ENCODE measurements at places on chromosomes 12 and 14.

- no peak for DNase-seq
These were observed 34.6 kb upstream of the BEGAIN start for GRCh38 chr14:100621806-100622205.

DNA sequence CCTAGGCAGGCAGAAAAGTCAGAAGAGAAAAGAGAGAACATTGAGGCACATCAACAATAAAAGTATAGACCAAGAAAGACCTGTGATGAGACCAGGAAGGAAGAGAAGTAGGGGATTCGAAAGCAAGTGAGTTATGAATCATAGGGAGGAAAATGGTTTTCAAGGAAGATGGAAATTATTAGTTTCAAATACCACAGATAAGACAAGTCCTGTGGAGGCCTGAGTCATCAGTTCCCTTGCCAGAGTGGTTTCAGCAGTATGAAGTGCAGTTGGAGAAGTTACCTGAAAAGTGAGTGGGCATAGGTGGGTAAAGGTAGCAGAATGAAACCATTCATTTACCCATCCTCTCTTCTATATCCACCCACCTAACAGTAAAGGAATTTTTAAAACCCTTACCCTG is 25.2 kb upstream of the TSPAN8 start:
- peak; percentile 9 for DNase-seq

DNA sequence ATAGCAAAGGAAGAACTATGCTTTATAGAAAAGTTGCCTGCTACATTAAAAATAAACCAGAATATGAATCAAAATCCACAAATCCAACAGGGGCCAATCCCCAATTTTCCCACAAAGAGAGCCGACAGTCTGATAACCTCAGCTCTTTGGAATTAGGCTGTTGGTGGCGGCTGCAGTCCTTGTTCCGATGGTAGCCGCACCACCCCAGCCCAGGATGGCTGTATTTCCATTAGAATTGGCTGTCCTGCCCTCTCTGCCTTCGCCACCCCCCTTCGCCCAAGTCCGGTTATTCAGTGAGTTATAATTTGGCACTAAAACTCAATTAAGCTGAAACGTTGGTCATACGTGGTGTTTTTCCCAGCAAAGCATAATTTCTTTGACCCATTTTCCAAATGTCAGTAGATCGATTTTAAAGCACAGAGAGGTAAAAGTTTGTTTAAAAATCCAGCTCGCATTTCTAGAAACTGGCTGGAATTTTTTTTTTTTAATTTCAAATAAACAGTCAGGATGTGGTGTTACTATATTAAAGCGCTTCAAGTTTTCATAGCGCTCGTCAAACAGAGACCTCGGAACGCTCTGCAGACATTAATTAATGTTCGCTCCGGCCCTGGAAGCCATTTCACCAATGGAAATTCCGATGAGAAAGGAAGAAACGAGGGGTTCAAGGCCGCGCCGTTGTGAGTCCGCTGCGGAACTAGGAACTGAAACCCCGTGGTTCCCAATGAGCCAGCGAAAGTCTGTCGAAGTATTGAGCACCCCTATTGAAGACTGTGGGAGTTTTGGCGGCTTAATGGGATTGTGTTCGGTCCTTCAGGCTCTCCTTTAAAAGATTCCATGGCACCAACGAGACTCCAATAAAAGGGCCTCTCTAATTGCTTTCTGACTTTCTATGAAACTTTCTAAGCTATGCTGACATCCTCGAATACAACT is 104.8 kb upstream of the DIO3 start:
- DNase-seq: no peak

DNA sequence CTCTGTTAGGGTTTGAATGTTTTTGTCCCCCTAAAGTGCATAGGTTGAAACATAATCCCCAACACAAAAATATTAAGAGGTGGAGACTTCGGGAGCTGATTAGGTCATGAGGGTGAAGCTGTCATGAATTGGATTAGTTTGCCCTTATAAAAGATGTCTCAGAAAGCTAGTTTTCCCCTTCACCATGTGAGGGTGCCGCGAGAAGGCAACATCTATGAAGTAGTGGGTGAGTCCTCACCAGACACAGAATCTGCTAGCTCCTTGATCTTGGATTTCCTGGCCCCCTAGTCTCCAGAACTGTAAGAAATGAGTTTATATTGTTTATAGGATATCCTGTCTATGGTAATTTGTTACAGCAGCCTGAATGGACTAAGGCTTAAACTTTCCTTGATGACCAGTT is 301.5 kb upstream of the ATP2B1 start:
- DNase-seq: no peak

GRCh38 chr14:95290871-95291431 is 28.8 kb downstream of the CLMN start:
- no peak for DNase-seq

Measured in fibroblast of skin of left biceps (primary cell).